ENCODE measurements at places on chromosomes 1 and 21.

DNA sequence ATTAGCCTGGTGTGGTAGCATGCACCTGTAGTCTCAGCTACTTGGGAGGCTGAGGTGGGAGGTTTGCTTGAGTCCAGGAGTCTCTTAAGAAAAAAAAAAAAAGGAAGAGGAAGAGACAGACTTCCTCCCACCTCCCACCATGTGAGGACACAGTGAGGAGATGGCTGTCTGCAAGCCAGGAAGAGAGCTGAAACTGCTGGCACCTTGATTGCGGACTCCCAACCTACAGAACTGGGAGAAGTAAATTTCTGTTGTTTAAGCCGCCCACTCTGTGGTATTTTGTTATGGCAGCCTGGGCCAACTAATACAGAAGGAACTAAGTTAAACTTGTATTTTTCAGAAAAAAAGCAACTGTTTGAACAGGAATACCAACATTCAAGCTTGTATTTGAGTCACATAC lies 21.7 kb downstream of the DOP1B start:
- no peak for DNase-seq

DNA sequence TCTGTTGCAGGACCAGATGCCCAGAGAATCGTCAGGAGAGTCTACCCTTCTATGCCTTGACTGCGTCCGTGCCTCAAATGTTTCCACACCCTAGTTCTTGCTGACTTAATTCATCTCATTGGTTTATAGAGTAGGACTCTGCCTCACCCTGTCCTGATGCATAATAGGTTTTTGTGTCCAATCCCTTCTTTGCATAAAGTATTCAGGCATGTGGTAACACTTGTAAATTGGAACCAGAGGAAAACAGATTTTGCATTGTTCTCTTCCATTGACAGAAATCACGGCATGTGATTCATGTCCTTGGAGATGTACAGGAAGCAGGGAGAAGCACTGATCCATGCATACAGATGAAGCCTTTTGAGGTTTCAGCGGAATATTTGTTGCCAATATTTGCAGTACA lies 29.5 kb downstream of the PLPPR5 start:
- no peak for DNase-seq

GRCh38 chr1:84985365-84985764 lies 11.5 kb downstream of the MCOLN2 start:
- no peak for DNase-seq

DNA sequence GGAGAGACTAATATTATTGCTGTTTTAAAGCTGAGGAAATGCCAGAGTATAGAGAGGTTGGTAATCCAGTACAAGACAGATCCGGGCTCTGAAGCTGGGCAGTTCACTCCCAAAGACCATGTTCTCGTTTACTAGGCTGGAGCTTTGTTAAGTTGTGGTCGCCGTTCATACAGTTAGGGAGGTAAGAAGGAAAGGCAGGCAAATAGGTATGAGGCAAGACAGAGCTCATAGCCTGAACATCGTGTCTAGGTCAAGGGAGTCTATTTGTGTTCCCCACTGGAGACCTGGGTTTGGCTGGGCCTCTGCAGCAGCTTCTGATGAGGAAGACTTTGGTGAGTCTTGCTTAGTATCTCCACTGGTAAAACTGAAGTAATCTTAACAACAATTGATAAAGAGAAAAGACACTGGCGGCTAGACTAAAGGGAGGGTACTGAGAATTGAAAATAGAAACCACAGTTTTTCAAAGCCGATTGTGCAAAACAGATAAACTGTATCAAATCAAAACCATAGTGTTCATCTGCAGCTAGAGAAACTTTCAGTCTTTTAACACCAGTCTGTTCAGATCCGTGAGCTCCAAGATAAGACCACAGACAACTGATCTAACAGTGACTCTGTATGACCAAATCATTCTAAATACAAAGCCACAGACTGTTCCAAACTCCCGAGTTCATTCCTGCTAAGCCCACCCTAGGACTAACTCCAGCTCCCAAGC lies 217.0 kb upstream of the FAM78B start:
- no peak for DNase-seq

GRCh38 chr1:167601442-167602383 lies 28.3 kb upstream of the RCSD1 start:
- no peak for DNase-seq

DNA sequence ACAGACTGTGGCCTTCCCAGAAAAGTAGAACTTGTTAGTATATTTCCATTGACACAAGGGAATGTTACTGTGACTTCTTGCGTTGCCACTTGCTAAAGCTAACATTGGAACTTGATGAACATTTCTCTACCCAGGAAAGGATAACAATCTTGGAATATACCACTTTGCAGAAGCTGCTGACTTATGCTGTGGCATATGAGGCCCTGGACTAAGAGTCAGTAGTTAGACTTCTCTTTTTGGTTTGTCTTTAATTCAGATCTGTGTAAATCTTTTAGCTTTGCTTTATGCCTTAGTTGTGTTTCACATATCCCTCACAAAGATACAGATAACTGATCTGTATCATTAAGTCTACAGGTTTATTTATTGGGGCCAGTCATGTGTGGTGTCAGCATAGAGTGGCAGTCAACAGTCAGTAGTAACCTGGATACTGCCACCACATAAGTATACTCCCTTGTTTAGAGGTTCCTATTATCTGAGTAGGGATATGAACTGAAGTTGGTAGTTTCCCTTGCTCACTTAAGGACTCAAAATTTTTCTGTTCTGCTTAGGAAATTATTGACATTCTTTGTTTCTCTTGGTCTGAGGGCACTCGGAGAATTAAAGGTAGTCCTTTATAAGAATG lies 14.7 kb downstream of the RNF2 start:
- DNase-seq, result no peak

DNA sequence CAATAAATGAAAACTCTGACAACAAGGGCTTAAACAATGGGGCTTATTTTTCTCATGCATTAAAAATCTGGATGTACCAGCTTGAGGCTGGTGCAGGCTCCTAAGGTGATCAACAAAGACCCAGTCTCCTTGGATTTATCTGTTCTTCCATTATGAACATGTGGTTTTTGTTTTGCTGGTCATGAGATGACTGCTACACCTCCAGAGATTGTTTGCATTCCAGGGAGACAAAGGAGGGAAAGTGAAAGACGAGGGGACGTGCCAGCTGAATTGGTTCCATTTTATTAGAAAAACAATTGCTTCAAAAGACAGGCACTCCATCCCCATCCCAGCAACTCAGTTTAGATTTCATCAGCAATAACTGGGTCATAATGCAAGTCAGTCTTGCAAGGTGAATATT lies 90.9 kb upstream of the KCNK1 start:
- DNase-seq, result no peak

GRCh38 chr1:30748098-30748698 lies 9.4 kb downstream of the LAPTM5 start:
- no peak for DNase-seq

DNA sequence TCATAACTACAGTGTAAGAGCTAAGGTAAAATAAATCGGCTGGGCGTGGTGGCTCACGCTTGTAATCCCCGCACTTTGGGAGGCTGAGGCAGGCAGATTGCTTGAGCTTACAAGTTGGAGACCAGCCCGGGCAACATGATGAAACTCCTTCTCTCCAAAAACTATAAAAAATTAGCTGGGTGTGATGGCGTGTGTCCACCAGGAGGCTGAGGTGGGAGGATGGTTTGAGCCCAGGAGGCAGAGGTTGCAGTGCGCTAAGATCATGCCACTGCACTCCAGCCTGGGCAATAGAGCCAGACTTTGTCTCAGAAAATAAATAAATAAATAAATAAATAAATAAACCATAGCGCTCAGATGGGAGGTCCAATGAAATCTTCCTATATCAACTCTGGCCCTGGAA lies 16.7 kb upstream of the FAM110D start:
- DNase-seq, result no peak

DNA sequence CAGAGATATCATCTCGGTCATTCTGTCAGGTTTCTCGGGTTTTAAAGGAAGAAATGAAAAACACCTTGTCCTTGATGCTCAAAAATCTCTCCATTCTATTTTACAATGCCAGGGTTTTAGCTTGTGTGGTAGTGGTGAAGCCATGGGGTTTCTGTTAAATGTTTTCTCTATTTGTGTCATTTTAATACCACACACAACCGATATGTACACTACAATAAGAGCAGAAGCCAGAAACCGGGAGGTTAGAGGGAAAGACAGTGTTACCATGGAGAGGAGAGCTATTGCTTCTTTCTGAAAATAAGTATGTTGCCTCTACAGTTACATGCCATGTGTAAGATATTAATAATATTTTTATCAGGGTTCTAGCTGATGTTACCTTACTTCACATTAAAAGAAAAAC lies 2.8 kb downstream of the SLC35D1 start:
- no peak for DNase-seq

GRCh38 chr21:45951676-45952075 lies 29.9 kb upstream of the COL6A1 start:
- DNase-seq, result no peak

DNA sequence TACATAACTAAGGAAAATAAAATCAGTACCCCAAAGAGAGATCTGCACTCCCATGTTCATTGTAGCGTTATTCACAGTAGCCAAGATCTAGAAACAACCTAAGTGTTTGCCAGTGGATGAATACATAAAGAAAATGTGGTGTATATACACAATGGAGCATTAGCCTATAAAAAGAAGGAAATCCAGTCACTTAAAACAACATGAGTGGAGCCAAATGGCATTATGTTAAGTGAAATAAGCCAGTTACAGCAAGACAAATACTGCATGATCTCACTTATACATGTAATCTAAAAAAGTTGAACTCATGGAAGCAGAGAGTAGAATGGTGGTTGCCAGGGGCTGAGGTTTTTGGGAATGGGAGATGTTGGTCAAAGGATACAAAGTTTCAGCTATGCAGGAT lies 508.3 kb upstream of the B3GALT2 start:
- no peak for DNase-seq

GRCh38 chr21:45986316-45987051 lies 4.9 kb downstream of the COL6A1 start:
- DNase-seq, result peak; percentile 8

- no peak for DNase-seq
Observed at GRCh38 chr1:234839663-234840062, 229.7 kb upstream of the IRF2BP2 start.

- DNase-seq, result no peak
Observed at GRCh38 chr1:194959795-194960194, 1648.4 kb downstream of the KCNT2 start.

GRCh38 chr1:230125640-230126528 lies 58.8 kb downstream of the GALNT2 start:
- no peak for DNase-seq

All from activated naive CD4-positive, alpha-beta T cell treated with anti-CD3 and anti-CD28 coated beads, Interleukin-2, amount 50 U/mL, for 16 hours (primary cell).